ENCODE measurements at places on chromosomes 12 and 14.

GRCh38 chr12:77160931-77161330 is 95.6 kb upstream of the E2F7 start:
- no peak for DNase-seq

DNA sequence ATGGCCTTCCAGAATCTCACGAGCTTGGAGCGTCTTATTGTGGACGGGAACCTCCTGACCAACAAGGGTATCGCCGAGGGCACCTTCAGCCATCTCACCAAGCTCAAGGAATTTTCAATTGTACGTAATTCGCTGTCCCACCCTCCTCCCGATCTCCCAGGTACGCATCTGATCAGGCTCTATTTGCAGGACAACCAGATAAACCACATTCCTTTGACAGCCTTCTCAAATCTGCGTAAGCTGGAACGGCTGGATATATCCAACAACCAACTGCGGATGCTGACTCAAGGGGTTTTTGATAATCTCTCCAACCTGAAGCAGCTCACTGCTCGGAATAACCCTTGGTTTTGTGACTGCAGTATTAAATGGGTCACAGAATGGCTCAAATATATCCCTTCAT is 92.2 kb downstream of the FLRT2 start:
- DNase-seq = no peak

DNA sequence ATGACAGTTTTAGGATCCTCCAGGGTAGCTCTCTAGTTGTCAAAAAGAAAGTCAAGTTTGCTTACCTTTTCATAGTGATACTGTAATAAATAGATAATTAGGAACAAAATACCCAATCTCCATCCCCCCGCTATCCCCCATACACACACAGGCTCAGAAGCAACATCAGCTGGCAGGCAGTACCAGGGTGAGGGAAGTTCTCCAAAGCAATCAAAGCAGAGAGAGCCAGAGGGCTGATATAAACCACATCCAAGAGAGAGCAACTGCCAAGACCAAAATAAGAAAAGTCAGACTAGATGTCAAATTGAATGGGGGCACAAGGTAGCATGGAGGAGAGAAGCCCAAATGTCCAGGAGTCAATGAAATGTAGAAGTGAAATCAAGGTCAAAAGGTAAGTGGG is 80.2 kb upstream of the PTPRR start:
- no peak for DNase-seq

DNA sequence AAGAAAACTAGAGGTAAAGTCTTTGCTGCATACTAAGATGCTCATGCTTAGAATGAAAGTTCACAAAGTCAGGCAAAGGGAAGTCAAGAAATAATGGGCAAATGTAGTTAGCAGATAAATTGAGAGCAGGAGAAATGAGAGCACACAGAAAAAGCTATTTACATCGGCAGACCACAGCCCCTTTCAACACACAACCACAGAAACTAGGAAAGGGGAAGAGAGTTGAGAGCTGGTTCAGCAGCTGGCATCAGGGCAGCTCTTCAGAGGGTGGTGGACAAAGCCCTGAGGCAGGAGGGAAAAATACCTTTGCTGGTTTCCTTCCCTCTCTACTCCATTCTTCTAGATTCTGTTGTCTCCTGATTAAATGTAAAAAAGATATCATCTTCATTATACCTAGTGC is 95.4 kb upstream of the ANO4 start:
- DNase-seq = no peak

- DNase-seq = peak; percentile 27
Observed at GRCh38 chr12:98828802-98829600, 183.9 kb downstream of the APAF1 start.

DNA sequence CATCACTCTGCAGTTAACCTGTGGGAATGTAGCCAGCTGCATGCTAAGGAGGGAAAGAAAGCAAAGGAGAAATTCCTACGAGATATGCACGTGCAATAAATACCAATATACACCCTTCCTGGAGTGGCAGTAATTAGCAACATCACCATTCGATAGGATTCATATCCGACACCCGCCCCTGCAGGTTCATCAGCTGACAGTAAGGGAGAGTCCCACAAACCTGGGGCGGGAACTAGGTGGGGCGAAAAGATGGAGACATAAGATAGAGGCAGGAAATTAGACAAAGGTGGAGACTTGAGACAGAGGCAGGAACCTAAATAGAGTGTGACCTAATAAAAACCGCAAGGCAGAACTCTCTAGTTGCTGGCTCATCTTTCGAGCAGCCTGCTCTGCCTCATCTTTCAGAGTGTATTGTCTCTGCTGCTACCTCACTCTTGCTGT is 51.6 kb downstream of the PLEKHG3 start:
- peak; percentile 60 for DNase-seq

DNA sequence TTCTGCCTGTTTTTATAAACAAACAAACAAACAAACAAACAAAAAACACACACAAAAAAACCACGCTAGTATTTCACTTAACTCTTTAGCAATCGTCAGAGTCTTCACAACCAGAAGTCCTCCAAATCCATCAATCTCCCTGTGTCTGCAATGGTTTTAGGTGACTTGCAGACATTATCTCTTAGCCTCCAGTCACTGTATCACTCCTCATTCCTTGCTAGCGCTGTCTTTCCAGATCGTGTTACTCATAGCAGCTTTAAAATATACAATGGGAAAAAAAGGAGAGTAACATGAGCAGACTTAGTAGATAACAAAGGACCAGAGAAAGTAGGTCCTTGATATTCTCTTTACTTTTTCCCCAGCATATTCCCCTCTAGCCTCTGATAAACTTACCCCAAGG is 15.5 kb upstream of the ETNK1 start:
- DNase-seq = no peak

DNA sequence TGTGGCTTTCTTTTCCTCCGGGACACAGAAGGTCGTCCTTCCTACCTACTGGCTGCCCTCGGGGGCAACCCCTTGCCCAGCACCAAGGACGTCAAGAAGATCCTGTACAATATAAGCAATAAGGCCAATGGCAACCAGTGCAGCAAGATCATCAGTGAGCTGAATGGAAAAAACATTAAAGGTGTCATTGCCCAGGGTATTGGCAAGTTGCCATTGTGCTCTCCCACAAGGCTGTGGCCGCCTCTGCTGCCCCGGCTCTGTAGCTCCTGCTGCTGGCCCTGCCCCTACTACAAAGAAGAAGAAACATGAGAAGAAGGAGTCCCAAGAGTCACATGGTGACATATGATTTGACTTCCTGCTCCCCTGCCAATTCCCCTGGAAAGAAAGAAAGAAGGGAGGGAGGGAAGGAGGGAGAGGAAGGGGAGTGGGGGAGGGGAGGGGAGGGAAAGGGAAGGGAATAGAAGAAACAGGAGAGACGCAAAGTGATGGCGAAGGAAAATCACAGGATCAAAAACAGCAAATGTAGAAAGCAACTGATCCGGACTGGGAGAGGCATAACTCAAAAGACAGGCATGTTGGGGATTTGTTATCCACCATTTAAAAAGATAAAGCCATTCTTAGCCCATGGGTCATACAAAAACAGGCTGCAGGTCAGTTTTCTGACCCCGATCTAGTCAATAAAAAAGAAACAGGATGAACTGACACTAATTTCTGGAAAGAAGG is 61.3 kb upstream of the RESF1 start:
- DNase-seq = no peak

DNA sequence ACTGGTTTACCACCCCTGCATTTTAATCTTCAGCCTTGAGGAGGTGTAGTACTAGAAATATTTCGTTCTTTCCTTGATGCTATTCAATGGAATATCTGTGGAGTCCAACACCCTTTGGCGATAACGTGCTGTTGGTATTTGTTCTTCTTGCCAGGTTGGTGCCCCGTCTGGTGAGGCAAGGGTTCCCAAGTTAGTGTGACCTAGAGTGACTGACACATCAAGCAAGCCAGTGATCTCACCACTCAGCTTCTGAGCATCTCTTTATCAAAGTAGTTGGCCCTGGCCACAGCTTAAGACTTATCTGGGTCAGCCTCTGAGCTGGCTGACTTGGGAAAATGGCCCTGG is 60.2 kb downstream of the PLXNC1 start:
- DNase-seq = no peak

- no peak for DNase-seq
Observed at GRCh38 chr12:69328426-69328825, 19.8 kb upstream of the LYZ start.

DNA sequence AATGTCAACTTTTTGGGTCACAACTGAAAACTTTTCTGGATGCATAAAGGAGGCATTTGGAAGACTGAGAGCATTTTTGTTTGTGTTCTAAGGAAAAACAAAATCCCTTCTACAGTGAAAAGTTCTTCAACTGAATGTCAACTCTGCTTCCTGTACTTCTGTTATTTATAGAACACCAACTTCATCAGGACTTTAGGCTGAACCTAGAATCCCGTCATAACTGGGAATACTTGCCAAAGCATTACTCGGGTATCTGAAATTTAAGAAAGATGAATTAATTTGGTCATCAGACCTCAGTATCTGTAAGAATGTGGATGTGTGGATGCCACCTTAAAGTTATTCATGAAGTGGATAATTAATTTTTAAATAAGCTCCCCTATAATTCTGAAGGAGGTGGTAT is 73.2 kb downstream of the FERMT2 start:
- DNase-seq = peak; percentile 69

- peak; percentile 73 for DNase-seq
Observed at GRCh38 chr12:102568276-102568675, 87.9 kb upstream of the IGF1 start.

GRCh38 chr12:30926243-30927221 is at the start of gene TSPAN11:
Gene TSPAN11 (plus strand): TSS chr12:30926748. CDS start chr12:30953992, 27,244 bp downstream.
- peak; percentile 64 for DNase-seq

GRCh38 chr14:56808110-56808382 is 2.2 kb downstream of the OTX2 start:
- no peak for DNase-seq

GRCh38 chr14:30999038-30999773 is 26.2 kb upstream of the AP4S1 start:
- no peak for DNase-seq

DNA sequence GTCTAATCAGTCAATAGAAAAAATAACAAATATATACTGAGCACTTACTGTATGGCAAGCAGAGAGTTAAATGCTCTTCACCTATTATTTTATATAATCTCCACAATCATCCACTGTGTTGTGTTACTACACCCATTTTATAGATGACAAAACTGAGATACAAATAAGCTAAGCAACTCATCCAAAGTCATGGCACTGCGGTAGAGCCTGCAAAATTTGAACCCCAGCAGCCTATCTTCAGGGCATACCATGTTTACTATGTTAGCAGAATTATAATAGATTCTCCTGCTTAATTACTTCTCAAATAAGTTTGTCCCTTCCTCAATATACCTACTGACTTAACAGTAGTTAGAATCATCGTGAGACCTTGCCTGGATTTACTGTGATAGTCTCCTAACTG is 53.6 kb upstream of the PCED1B start:
- DNase-seq = no peak

- DNase-seq = no peak
Observed at GRCh38 chr12:4938900-4939299, 29.2 kb downstream of the KCNA1 start.

GRCh38 chr14:94449930-94450329 is 2.7 kb downstream of the SERPINA11 start:
- no peak for DNase-seq

DNA sequence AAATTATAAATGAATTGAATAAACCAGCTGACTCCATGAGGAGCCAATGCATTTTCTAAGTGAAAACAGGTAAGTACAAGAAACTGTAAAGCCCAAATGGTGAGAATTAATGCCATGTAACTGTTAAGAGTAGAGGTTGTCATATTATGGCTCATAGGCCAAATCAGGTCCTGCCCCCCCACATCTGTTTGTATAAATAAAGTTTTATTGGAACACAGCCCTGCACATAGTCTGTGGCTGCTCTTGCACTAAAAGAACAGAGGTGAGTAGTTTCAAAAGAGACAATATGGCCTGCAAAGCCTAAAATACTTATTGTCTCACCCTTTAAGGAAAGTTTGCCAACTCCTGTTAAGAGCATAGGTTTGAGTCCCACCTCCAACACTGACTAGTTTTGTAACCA is 140.5 kb upstream of the SRRM4 start:
- DNase-seq = no peak

DNA sequence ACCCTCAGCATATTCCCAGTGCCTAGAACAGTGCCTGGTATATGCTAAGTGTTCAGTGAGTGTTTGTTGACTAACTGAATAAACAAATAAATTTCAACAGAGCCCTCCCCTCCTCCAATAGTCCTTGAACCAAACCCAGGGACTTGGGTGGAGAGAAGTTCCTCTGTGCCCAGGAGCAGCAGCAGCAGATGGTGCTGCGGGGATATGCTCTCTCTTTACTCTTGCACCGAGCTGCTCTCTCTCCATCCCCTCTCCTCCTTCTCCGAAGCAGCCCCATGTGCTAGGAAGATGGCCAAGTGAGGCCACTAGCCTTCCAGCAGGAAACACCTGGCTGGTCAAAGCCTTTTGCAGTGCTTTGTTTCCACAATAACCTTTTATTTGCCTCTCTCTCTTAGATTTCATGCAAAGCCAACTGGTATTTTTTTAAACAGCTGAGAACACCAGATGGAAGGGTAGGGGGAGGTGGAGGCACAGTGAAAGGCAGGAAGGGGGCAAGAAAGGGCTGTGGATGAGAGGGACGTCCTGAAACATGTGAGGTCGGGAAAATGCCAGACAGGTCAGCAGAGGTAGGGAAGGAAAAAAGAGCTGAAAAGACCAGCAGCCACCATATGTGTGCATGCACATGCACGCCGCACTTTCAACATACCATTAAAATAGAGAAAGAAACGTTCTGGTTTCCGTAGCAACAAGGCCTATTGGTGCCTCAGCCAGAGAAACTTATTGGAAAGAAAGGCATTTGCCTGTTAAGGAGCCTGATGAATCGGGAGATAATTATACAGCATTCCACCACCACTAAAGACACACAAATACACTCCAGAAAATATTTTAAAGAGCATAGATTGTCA is 78.9 kb downstream of the EMP1 start:
- no peak for DNase-seq

- DNase-seq = no peak
Observed at GRCh38 chr12:54932691-54933090, 51.9 kb downstream of the TESPA1 start.

- DNase-seq = no peak
Observed at GRCh38 chr14:88975043-88975830, 150.8 kb downstream of the TTC8 start.

- no peak for DNase-seq
Observed at GRCh38 chr12:132417741-132418140, 72.2 kb upstream of the FBRSL1 start.

DNA sequence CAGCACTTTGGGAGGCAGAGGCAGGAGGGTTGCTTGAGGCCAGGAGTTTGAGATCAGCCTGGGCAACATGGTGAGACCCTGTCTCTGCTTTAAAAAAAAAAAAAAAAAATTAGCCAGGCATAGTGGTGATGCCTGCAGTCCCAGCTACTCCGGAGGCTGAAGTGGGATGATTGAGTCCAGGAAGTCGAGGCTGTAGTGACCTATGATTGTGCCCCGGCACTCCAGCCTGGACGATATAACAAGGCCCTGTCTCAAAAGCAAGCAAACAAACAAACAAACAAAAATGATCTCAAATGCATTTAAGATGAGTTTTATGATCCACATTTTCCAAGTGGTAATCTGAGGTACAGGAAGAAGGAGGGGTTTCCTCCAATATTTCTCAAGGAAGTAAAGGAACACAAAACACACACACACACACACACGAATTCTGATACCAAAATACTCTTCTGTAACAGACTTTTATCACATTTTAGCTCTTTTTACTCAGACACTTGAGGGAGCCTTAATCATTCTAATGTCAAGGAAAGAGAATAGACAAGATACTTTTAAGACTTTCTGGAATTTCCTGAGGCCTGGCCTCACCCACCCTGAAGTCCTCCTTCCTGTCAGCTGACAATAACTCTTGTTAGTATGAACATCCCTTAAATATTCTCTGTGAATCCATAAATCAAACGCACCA is 44.4 kb upstream of the CERS5 start:
- DNase-seq = peak; percentile 84

Data from fibroblast of skin of right quadriceps (primary cell).